ENCODE measurements at places on chromosomes 13 and 19. TPM values are rescaled to one million over a fixed set of nuclear protein-coding genes. Genes with fewer than 3 reads are reported as not detected.
A peak's percentile ranks its signal among the peaks of the same experiment; 100 is the strongest.

DNA sequence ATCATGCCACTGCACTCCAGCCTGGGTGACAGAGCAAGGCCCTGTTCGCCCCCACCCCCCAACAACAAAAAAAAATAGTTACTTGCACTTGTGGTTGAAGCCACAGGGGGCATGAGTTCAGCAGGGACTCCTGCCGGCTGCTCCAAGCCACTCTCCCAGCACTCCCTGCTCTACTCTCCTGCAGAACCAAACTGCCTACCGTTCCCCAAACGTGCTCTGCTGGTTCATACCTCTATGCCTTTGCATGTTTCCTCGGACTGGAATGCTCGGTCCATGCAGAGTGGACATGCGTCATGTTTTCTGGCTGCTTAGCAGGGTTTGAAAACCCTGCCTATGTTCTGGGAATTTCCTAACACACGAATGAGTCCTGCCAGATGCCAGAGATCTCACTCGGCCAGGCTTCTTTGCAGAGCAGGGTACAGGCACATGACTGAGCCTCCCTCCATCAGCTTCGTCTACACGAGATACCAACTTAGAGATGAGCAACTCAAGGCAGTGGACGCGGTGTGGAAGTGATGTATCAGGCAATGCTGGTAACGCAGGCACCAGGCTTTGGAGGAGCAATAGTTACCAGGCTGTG lies 8.5 kb upstream of the SLC25A15 start:
- DNase-seq, result no peak

- no peak for DNase-seq
Observed at GRCh38 chr13:23859455-23859854, 29.7 kb downstream of the MIPEP start.

DNA sequence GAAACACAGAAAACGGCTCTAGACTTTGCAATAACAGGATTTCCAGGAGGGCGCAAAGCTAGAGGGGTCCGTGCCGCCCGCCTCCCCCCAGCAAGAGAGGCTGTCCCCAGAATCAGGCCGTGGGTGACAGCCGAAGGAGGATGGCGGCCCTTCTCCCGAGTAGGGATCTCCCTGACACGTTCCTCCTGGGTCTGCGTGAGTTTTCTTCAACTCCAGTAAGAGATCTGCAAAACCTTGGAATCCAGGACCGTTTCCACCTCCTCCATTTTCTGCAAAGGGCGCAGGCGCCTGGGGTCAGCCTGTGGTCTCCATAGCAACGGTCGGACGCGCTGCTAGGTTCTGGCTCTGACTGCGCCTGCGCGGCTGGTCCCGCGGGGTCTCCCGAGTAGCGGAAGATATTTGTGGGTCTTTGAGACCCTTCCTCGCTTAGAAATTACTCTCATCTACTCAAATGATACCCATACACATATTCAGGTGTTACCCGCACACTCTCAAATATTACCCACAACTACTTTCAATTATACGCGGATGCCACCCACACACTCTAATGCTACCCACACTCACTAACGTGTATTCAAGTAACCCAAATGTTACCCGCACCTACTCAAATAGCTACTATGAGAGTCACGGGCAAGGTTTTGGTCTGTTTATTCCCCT lies 2.1 kb downstream of the PNMA8C start:
- no peak for DNase-seq

Gene MIDN
- 251 TPM for total RNA-seq

Gene ESD
- total RNA-seq, result 98.0 TPM

GRCh38 chr19:10431943-10432735 lies 11.8 kb downstream of the PDE4A start:
- DNase-seq, result peak; percentile 86

Gene ZNF813
- total RNA-seq, result 4.5 TPM

DNA sequence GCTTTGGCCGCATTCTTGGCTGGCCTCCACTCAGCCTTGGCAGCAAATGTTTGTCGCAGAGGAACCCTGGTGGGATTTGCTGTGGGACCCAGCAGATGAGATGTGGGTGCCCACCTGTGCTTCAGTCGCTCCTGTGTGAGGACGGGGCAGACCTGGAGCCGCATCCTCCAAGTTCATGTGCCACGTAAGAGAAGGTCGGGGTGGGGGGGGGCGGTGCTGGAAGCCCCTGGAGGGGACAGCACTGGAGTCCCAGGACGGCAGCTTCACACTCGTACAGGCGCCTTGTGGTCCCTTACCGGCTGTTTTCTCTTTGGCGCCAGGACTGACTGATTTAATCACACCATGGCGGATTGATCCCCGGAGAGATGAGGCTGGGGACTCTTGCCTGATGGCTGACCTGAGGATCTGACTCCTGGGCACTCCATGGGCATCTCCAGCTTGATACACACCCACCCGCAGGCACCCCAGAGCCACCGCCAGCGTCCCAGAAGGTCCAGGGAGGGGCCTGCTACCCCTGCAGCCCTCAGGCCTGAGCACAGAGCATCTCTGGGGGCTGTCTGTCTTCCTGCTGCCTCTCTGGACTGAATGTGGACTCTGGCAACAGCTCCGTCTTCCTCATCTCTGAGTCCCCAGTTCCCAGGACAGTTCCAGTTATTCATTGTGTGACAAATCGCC lies 10.0 kb upstream of the GRTP1 start:
- no peak for DNase-seq

Gene ACTMAP
- 16.7 TPM for total RNA-seq

- no peak for DNase-seq
Observed at GRCh38 chr13:99553033-99553432, 51.8 kb downstream of the TM9SF2 start.

Gene ACP5
- 35.1 TPM for total RNA-seq

DNA sequence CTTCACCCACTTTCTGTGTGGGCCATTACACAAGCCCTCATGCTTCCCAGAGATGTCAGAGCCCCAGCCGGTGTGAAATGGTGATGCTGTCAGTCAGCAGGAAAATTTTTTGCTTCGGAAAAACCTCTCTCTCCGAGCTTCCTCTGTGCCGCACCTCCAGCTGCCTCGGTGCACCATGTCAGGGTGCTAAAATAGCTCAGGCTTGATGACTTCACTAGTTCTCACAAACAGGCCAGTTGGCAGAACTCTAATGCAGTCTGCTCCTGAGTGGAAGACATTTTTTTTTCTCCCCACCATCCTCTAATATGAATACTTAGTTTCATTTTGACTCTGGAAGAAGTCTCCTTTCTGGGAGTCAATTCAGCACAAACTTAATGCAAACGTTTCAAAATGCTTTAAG lies 71.3 kb downstream of the KLF12 start:
- no peak for DNase-seq

Gene KCTD12
- 62.4 TPM for total RNA-seq

Gene GNA15
- total RNA-seq, result 1.9 TPM

- DNase-seq, result no peak
Observed at GRCh38 chr13:49697468-49697867, 6.2 kb upstream of the EBPL start.

- DNase-seq, result peak; percentile 63
Observed at GRCh38 chr13:105979131-105980011, 556.1 kb downstream of the EFNB2 start.

GRCh38 chr19:2080336-2080988 lies 15.7 kb downstream of the MOB3A start:
- no peak for DNase-seq

DNA sequence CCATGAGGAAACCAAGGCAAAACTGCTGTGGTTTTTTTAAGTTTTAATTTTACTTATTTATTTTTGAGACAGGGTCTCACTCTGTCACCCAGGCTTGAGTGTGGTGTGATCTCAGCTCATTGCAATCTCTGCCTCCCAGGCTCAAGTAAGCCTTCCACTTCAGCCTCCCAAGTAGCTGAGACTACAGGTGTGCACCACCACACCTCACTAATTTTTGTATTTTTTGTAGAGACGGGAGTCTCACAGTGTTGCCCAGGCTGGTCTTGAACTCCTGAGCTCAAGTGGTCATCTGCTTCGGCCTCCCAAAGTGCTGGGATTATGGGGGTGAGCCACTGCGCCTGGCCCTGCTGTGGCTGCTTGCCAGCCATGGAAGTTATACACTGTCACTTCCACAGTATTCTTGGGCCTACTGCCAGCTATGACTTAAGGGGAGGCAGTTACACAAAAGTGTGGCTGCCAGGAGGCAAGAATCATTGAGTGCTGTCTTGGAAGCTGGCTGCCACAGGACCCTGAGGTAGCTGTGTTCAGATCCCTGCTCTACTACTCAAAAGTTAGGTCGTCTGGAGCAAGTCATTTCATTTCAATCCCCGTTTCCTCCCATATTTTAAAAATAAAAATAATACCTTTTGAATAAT lies 12.7 kb downstream of the FARP1 start:
- no peak for DNase-seq

Gene ZNF682
- 4.7 TPM for total RNA-seq

GRCh38 chr13:88958821-88959220 lies 1287.7 kb downstream of the SLITRK5 start:
- DNase-seq, result no peak

DNA sequence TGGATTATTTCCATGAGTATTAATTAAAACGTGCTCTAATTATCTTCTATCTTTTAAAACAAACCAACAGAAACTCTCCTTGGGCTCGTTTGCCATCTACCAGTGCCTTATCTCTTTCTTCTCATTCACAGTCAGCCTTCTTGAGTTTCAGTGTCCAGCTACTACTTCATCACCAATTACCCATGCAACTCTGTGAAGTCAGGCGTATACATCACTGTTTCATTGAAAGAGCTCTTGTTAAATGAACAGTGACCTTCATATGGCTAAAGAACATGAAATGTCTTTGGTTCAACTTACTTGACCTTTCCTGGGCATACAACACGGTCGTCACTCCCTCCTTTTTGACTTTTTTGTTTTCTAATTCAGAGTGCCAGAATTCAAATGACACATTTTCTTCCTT lies 5.2 kb upstream of the IFT88 start:
- DNase-seq, result no peak

Gene CCDC169
- total RNA-seq, result 6.8 TPM

Gene CYSLTR2
- 1.4 TPM for total RNA-seq

Gene TRPC4
- total RNA-seq, result 0.23 TPM

GRCh38 chr13:110245416-110245899 lies 61.5 kb downstream of the COL4A1 start:
- DNase-seq, result no peak

DNA sequence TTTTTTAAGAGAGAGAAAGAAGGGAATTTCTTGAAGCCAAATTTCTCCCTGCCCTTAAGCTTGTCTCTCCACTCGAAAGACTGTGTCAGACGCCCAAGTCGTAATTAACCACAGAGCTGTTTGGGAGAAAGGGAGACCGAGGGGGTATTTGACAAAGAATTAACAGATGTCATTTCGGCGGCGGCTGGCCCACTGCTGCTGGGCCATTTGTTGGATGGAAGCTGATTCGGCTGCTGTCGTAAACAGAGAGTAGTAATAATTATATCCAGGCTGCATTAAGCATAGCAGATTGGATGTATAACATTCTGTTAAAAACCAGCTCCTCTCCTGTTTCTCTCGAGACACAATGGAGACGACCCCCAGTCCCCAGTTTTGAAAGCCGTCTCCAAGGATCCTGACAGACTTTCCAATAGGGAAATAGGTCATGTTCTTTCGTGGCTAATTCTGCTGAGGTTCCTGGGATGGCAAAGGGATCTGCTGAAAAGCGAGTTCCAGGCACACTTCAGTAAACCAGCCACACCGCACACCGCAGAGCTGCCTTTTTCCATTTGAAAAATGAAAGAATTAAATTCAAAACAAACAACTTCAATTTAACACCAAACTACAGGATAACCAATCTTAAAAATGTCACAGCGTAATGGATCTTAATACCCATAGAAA lies 71.5 kb downstream of the KCTD15 start:
- DNase-seq, result no peak

Gene PEX11G
- 8.1 TPM for total RNA-seq

GRCh38 chr19:6238643-6239281 lies 41.0 kb downstream of the MLLT1 start:
- DNase-seq, result no peak

Gene RUVBL2
- total RNA-seq, result 68.8 TPM

Gene CACNG6
- not detected for total RNA-seq

Gene PTGIR
- total RNA-seq, result 2.4 TPM

GRCh38 chr13:38804536-38804935 lies 117.7 kb downstream of the FREM2 start:
- no peak for DNase-seq

Gene DOCK9
- total RNA-seq, result 52.0 TPM

DNA sequence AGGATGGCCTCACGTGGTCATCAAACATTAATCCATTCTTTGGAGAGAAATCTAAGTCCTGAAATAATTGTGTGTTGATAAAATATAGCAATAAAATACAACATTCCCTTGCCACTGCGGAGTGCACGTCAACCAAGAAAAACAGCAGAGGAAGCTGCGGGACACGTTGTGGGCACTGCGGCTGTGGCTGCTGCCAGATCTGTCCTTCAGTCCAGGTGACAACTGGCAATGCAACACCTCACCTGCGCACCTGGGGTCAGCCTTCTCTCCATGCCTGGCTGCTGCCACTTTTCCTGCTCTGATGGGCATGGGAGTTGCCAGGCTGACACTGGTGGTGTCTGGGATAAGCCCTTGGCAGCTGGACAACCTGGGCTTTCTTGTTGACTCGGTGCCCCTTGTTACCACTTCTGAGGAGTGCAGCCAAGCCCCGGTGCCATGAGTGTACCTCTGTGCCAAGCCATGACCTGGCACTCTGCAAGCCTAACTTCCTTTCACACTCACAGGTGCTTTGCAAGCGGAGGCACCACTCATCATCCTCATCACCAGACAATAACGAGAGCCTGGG lies 251.6 kb upstream of the TSHZ3 start:
- no peak for DNase-seq

Gene CYP2A6
- total RNA-seq, result not detected

GRCh38 chr19:36449059-36449670 lies 30.7 kb upstream of the ZFP82 start:
- no peak for DNase-seq

Gene MAST1
- 0.69 TPM for total RNA-seq

Gene PALM3
- total RNA-seq, result 1.2 TPM

- DNase-seq, result peak; percentile 74
Observed at GRCh38 chr19:16327911-16328823, 3.5 kb downstream of the KLF2 start.

DNA sequence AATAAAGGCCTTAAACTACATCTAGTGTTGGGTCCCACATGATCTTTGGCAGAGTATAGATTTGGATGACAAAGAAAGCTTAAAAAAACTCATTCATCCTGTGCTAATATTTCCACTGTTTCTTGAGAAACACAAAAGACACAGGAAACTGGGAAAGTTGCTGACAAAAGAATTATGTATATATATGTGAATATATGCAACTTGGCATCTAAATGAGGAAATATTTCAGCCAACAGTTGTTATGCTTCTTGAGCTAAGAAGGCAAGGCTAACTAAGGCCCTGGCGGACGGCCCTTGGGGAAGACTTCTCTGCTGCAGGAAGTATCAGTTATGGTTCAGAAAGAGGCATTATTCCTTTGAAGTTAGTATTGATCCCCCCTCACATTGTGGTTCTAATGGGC lies 491.8 kb downstream of the DIAPH3 start:
- DNase-seq, result no peak
